A375 (cell line): ENCODE measurements at places on chromosomes 2 and 18. TPM values are rescaled to one million over a fixed set of nuclear protein-coding genes. Genes with fewer than 3 reads are reported as not detected.

C1GALT1C1L gene
- total RNA-seq = 1.1 and 3.3 TPM in 2 replicates

FAM117B gene
- total RNA-seq = 2.0 and 2.1 TPM in 2 replicates

ARHGEF33 gene
- total RNA-seq = not detected in 2 replicates

AAMP gene
- total RNA-seq = 225 and 233 TPM in 2 replicates

IL1A gene
- 4.2 and 8.8 TPM in 2 replicates for total RNA-seq

MAP3K19 gene
- not detected in 2 replicates for total RNA-seq

SLC9A4 gene
- total RNA-seq = not detected in 2 replicates

DCDC2C gene
- not detected in 2 replicates for total RNA-seq

SKA1 gene
- total RNA-seq = 21.3 and 25.2 TPM in 2 replicates

CDH19 gene
- total RNA-seq = 11.5 and 15.8 TPM in 2 replicates

IL1R1 gene
- 0.21 and 0.72 TPM in 2 replicates for total RNA-seq

CTNNA2 gene
- total RNA-seq = not detected in 2 replicates

PRKAG3 gene
- total RNA-seq = not detected in 2 replicates

CAPN14 gene
- 0.88 and 0.98 TPM in 2 replicates for total RNA-seq

CGREF1 gene
- total RNA-seq = 19.0 and 23.2 TPM in 2 replicates

MALL gene
- 0.57 TPM in 1 of 2 replicates, not detected in the other for total RNA-seq

TMEFF2 gene
- 0.08 and 0.40 TPM in 2 replicates for total RNA-seq

SLC4A3 gene
- 6.8 and 9.2 TPM in 2 replicates for total RNA-seq

CNOT11 gene
- 18.7 and 24.3 TPM in 2 replicates for total RNA-seq

MYOM1 gene
- total RNA-seq = 0.08 and 0.41 TPM in 2 replicates

DUSP2 gene
- 17.0 and 18.2 TPM in 2 replicates for total RNA-seq

IL1RL1 gene
- total RNA-seq = 2.8 and 4.2 TPM in 2 replicates
